Muscle of leg (tissue), 16 donors: ENCODE measurements at places on chromosomes 7 and 10. TPM values are rescaled to one million over a fixed set of nuclear protein-coding genes. Genes with fewer than 3 reads are reported as not detected.

DNA sequence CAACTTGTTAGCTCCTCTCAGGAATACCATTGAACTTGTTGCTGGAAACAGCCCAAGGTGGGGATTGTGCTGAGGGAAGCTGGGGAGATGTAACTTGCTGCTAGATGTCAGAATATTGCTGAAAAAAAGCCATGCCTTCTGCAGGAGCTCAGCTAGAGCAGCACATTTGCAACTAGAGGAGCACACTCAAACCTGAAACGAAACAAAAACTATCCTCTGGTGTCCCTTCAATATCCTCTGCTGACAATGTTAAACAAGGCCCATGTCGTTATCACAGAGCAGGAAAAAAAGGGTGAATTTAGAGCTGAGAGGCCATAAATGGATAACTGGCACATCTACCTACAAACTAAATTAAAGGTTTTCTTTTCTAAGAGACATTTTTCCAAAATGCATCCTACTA is 53.7 kb upstream of the MACC1 start:
- peak; percentile 39 for DNase-seq

- DNase-seq, result peak; percentile 45
Observed at GRCh38 chr7:78768859-78769258, 684.6 kb downstream of the MAGI2 start.

DNA sequence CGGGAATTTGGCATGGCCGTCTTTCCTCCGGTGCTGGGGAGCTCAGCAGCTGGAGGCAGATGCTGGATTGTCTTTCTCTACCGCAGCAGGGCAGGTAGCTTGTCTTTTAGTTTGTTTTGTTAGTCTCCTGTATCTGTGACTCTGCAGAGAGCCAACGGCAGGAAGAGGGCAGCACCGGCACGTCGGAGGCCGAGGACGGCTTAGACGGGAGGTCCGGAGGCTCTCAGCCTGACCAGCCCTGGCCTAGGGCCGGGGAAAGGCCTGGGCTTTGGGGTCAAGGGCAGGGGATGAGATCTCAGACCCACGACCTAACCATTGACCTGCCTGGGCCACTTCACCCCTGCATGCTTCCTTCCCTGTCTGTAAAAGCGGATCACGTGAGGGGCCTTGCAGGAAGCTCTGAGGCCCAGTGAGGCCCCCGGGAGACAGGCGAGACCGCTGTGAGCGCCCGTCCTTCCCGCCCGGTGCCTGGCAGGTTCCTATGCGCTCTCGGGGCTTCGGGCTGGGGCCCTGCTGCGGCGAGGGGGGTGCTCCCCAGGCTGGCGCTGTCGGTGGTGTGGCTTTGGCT is 72.7 kb downstream of the LHPP start:
- DNase-seq, result peak; percentile 63

- no peak for DNase-seq
Observed at GRCh38 chr10:17026686-17027485, 102.7 kb downstream of the CUBN start.

DNA sequence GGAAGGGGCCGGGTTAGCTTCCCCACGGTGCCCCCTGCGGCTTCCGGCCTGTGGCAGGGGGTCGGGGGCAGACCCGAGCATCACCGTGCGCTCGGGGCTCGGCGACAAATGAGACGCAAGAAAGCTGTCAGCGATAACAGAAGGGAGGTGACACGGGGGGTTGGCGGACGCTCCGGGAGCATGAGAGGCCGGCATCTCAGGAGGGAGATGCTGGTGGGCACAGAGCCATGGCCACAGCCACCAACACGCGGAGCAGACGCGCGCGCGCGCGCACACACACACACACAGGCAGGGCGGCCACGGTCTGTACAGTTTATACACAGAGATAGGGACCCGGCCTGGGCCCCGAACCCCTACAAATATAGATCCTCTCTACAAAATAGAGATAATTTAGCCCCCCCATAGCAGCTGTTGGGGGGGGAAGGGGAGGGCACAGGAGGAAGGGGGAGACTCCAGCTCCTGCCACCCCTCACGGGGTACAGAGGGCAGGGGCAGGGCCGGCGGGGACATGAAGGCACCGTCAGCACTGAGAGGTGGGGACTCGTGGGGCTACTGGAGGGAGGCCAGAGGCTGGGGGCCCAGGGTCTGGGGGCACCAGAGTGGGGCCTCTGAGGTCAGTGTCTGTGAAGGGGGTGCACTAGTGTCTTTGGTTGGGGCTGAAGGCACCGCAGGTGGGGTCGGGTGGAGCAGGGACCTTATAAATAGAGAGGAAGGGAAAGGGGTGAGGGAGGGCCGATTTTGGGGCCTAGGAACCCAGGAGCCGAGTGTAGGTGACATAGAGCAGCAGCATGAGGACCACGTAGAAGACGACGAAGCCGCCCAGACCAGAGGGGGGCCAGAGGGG is 884 bp upstream of the SAP25 start:
- DNase-seq, result no peak

- DNase-seq, result no peak
Observed at GRCh38 chr7:71659622-71660021, 527.7 kb downstream of the GALNT17 start.

DNA sequence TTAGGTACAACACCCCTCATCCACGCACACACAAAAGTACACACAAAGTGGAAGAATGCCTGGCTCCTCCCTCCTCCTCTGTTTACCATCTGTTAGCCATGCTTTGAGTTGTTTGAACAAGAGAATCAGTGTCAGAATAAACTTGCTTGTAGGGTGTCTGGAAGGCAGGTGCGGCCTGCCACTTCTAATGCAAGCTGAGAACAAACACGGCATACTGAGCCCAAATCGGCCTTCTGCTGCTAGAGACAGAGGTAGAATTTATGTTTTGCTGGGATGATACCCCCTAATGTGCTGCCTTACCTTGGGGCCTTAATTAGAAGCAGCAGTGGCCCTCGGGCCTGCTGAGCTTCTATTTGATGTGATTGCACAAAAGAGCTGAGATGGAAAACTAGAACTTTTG is 24.9 kb upstream of the FAM180A start:
- no peak for DNase-seq

- peak; percentile 75 for DNase-seq
Observed at GRCh38 chr7:37495574-37496184, 47.0 kb upstream of the ELMO1 start.

GRCh38 chr7:7639847-7640220 is 718 bp upstream of the UMAD1 start:
- DNase-seq, result peak; percentile 66

GRCh38 chr7:101943889-101944600 is 126.6 kb downstream of the CUX1 start:
- DNase-seq, result no peak

DNA sequence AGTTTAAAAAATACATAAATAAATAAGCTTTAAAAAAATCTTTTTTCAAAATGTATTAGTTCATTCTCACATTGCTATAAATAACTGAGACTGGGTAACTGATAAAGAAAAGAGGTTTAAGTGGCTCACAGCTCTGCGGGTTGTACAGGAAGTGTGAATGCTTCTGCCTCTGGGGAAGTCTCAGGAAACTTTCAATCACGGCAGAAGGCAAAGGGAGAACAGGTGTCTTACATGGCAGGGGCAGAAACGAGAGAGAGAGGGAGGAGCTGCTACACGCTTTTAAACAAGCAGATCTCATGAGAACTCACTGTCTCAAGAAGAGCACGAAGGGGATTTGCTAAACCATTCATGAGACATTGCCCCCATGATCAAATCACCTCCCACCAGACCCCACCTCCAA is 114.6 kb downstream of the DNAJC1 start:
- no peak for DNase-seq

DNA sequence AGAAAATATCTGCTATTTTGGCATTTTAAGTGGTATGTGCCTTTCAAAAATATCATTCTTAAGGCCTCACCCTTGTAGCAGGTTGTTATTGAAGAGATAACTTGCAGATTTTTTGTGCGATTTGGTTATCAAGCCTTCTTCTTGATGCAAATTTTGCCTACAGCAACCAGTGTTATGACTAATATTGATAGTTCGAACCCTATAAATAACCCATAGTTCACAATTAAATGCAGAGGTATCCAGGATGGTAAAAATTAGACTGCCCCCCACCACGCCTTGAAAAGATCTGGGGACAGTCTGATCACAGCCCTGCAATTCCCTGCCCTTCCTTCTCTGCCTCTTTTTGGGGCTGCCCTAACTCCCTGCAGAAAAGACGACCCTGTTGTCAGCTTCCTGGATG is 28.4 kb upstream of the RAPGEF5 start:
- DNase-seq, result no peak

- DNase-seq, result no peak
Observed at GRCh38 chr7:45589061-45589460, 14.9 kb downstream of the ADCY1 start.

- peak; percentile 85 for DNase-seq
Observed at GRCh38 chr10:3095373-3096139, 28.2 kb downstream of the PFKP start.

DNA sequence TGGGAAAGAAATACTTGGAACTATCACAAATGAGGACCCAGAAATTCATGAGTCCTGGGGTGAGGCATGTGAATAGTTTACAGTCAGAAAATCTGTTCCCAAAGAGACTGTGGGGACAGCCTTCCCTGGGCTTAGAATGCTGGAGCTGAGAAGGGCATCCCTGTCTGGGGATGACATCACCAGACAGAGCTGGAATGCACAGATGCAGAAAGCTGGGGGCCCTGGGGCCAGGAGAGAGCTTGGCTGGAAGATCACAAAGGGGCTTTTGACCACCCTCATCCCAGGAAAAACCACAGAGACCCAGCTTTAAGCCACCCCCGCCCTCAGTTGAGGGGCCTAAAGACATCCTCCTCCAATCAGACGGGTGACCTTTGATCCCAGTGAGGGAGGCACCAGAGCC is 264.5 kb downstream of the PLXNA4 start:
- no peak for DNase-seq

GRCh38 chr10:116779076-116779687 is 36.8 kb upstream of the HSPA12A start:
- DNase-seq, result no peak

GRCh38 chr7:471866-472639 is 47.6 kb downstream of the PDGFA start:
- peak; percentile 88 for DNase-seq

DNA sequence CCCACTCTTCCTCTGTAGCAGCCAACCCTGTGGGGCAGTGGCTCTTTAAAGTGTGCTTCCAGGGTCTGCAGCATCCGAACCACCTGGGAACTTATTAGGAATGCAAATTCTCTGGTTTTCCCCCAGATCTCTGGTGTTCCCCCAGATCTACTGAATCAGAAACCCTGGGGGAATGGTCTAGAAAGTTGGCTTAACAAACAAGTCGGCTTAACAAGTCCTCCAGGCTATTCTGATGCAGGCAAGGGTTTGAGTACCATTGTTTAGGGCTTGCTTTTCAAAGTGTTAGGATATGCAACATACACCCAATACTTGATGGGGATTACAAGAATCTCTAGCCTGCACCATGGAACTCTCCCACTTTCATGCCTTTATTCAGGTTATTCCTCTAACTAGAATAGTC is 126.3 kb downstream of the RALA start:
- DNase-seq, result no peak

- no peak for DNase-seq
Observed at GRCh38 chr10:17144757-17145156, 15.1 kb upstream of the CUBN start.

DNA sequence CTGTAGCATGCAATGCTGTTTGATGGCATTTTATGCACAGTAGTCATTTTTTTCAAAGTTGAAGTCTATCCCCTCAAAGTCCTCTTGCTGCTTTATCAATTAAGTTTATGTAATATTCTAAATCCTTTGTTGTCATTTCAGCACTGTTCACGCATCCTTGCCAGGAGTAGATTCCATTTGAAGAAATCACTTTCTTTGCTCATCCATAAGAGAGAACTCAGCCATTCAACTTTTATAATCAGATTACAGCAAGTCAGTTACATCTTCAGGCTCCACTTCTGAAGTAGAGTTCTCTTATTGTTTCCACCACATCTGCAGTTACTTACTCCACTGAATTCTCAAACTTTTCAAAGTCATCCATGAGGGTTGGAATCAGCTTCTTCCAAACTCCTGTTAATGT is 32.3 kb downstream of the SDHAF3 start:
- no peak for DNase-seq

- DNase-seq, result peak; percentile 59
Observed at GRCh38 chr7:40866601-40867000, 731.8 kb downstream of the SUGCT start.

DNA sequence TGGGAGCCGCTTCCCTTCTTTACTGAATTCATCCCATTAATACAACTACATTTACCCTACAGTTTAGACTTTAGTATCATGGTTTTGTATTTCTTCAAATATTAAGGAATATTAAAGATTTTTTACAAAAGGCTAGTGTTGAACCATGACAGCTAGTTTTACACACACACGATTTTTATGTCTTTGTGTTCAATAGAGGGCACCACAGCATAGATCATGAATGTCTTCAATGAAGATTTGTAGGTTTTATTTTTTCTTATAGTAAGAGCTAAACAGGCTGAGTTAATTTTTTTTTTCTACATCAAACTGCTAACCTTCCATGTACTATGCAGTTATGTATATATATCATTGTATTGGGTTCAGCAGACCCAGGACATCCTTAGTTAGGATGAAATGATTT is 76.9 kb downstream of the SNX10 start:
- DNase-seq, result no peak

DNA sequence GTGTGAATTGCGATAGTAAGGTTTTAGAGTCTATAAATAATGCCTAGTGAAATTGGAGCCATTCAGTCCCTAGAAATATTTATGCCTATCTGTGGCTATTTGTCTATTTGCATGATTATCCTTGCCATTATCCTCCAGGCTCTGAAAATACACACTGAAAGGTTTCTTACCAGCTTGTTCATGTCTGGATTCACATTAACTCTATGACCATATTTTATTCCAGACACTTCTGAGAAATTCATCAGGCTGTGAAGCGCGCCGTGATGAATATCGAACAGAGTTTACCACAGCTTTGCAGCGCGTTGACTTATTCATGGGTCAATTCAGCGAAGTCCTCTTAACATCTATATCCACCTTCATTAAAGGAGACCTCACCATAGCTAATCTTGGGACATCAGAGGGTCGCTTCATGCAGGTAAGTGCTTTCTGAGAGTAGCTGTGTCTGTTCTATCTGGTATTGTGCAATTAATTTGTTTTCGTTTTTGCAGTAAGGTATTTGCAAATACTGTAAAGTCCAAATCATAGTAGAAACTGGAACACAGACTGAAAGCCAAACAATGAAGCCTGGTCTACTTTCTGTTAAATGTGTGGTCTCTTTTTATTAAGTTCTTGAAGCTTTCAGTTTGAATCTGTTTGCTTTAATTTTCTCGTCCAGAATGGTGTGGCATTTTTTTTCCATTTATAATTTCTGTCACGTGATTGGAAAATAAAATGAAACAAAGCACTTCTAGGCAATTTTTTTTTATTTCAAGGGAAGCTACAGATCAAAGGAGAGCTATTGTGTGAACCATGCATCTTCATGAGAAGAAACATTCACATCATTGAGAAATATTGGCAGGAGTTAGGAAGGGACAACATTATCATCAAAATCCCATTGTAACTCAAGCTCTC is 59.7 kb downstream of the MET start:
- no peak for DNase-seq

GRCh38 chr7:47504551-47505311 is 77.2 kb downstream of the TNS3 start:
- no peak for DNase-seq

- no peak for DNase-seq
Observed at GRCh38 chr7:37768611-37769010, 79.8 kb upstream of the NME8 start.

- peak; percentile 88 for DNase-seq
Observed at GRCh38 chr7:28626624-28627262, 214.4 kb downstream of the CREB5 start.

- DNase-seq, result no peak
Observed at GRCh38 chr10:101559596-101560297, 28.3 kb downstream of the POLL start.

The C10orf53 gene
- not detected for polyA plus RNA-seq

The LRRD1 gene
- 0.17 TPM for polyA plus RNA-seq

The ACSM6 gene
- not detected for polyA plus RNA-seq

The RAB19 gene
- not detected for polyA plus RNA-seq

The DGKI gene
- 0.96 TPM for polyA plus RNA-seq

The IFRD1 gene
- 21.2 TPM for polyA plus RNA-seq

The RAMP3 gene
- 2.7 TPM for polyA plus RNA-seq
